Activated naive CD4-positive, alpha-beta T cell treated with Interleukin-2 at 50 U/mL for 16 hours (primary cell): ENCODE measurements at places on chromosomes 1 and 21.

DNA sequence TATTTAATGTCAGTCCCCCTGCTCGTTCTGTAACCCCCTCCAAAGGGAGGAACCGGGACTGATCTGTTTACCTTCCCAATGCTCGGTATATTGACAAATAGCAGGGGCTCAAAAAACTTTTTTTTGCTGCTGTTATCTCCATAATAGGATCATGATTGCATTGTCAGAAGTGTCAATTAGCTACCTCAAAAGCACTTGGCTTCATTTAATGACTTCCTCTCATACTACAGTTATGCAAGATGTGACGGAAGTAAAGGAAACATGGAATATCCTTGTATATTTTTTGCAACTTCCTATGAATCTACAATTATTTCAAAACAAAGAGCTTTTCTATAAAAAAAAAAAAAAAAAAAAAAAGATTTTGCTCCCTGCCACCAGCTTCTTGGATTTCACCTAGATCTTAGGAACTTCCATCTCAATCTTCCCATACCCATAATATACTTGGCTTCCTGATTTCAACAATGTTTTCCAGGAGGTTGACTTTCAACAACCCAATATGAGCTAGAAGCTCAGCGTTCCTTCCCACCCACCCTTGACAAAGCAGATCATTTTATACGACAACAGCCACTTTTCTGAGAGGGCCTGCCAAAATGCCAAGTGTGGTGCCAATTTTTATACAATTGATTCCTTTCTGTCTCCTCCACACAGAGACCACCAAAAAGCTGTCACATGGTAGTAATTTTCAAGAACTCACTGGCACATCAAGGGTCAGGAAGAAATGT lies 71.7 kb downstream of the SETD4 start:
- DNase-seq = no peak

- no peak for DNase-seq
Observed at GRCh38 chr1:46611691-46612221, 4.9 kb downstream of the MOB3C start.

DNA sequence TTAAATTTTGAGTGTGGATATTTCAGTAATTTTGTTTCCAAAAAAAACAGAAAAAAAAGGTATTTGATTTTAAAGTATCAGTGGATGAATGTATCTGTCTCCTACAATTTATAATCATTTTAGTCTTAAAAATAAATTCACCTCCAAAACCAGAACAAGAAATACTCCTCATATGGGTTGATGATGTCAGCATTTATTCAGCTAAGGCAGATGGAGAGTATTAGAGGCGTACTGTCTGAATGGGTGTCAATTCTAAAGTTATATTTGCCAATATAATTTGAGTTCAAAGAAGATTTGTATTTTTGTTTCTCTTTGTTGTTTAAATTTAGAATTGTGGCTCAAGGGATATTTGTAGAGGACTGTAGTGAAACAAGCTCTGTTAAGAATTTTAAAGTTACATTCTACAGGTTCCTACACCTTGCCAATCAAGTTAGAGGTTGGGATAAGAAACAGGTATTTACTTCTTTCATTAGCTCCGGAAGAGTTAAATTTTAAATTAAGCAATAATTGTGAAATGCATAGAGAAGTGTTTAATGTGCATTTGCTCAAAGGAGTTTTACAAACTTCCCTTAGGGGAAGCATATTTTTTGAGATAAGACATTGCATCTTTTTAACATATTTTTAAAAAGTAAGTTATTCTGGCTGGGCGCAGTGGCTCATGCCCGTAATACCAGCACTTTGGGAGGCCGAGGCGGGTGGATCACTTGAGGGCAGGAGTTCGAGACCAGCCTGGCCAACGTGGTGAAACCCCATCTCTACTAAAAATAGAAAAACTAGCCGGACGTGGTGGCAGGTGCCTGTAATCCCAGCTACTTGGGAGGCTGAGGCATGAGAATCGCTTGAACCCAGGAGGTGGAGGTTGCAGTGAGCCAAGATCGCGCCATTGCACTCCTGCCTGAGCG lies 1.2 kb downstream of the PLA2G4A start:
- no peak for DNase-seq

GRCh38 chr1:30371888-30372791 lies 351.2 kb downstream of the MATN1 start:
- no peak for DNase-seq

GRCh38 chr1:44585315-44585920 lies 88.9 kb downstream of the TMEM53 start:
- no peak for DNase-seq

- DNase-seq = peak; percentile 47
Observed at GRCh38 chr1:95116580-95117206, 462 bp upstream of the TLCD4 start.

GRCh38 chr1:236774926-236775325 lies 20.2 kb upstream of the MTR start:
- no peak for DNase-seq

- no peak for DNase-seq
Observed at GRCh38 chr21:44416193-44416592, 39.1 kb upstream of the LRRC3 start.

- no peak for DNase-seq
Observed at GRCh38 chr1:226575739-226576378, 27.3 kb downstream of the STUM start.

DNA sequence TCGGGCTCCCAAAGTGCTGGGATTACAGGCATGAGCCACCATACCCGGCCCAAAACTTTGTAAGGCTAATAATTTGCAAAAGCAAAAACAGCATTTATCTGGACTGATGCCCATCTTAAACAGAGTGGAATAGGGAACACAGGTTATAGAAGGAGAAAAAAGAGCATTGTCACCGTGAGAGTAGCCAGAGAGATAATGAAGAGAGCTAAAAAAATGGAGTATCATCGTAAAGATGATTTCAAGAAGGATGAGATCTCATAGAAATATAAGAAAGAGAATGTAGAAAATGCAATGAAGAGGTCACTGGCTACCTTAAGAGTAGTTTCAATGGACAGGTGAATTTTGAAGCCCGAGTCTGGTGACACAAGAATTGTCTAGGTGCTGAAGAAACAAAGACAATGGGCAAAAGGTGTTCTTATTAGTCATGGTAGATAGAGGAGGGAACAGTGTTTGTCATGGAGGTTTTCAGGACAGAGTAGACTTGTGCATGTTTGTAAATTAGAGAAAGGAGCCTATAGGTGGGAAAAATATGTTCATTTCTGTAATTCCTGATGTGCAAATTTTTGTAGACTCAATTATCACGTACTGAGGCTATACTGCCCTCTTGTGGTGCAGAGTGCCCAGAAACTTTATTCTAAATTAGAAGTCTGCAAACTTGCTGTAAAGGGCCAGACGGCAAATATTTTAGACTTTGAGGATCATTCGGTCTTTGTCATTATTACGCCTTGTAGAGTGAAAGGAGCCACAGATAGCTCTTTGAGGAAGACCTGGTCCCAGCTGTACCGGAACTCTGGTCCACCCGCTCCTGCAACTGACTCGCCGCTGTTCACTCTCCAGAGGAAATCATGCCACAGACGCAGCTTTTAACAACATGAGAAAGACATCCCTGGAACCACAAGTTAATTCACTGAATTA lies 8.1 kb upstream of the TMEM183A start:
- DNase-seq = peak; percentile 58

DNA sequence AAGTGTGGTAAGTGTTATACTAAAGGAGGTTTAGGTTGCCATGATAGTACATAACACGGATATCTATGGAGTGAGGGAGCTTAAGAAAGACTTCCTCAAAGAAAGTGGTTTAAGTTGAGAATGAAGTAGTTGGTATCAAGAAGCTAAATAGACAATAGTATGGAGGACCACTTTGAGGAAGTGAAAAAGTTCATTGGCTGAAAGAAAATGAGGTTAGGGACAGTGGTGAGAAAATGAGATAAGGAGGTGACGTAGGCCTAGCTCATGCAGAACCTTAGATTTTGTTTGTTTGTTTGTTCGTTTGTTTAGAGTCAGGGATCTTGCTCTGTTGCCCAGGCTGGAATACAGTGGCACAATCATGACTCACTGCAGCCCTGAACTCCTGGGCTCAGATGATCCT lies 72.2 kb upstream of the PPIH start:
- no peak for DNase-seq

GRCh38 chr1:13786541-13786940 lies 86.6 kb downstream of the PRDM2 start:
- no peak for DNase-seq

DNA sequence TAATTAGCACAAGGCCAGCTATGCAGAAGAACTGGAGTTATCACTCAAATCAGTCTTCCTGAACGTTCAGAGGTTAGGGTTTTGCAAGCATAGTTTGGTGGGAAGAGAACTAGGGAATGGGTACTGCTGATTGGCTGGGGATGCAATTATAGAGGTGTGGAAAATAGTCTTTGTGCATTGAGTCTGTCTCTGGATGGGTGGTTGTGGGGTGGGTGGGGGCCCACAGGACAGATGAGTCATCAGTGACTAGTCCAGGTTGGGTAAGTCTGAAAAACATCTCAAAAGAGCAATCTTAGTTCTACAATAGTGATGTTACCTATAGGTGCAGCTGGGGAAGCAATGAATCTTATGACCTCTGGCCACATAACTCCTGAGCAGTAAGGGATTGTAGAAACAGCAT lies 89.7 kb upstream of the HMCN1 start:
- no peak for DNase-seq

DNA sequence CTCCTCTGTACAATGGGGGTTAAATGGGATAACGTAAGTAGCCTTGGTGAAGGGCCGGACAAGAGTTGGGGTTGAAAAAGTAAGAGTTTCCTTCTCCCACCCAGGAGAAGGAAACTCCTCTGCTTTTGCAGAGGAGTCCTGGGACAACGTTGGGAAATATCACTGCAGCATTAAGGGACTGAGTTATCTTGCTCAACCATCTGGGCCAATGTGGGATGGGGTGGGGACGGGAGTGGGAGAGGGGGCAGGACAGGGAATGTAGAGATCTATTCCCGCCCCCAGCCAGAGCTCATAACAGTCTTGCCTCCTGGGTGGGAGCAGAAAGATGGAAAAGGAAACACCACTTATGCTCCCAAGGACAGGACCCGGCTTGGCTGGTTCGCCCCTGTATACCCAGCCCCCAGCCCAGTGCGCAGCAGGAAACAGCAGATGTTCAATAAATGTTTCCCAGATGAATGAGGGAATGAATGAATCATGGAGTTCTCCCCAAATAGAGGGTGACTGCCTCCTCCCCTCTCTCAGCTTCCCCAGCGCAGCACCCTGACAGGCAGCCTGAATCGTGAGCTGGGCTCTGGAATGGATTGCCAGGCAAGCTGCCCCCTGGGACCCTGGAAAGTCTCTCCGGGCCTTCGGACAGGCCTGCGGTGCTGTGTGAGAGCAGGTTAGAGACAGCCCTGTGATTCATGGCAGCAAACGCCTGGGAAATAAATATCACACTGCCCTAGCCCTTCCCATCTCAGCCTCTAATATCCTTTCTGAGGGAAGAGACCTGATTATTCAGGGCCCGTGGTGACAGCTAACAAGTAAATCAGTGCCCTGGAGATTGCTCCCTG lies 24.8 kb downstream of the FBXO2 start:
- DNase-seq = no peak

DNA sequence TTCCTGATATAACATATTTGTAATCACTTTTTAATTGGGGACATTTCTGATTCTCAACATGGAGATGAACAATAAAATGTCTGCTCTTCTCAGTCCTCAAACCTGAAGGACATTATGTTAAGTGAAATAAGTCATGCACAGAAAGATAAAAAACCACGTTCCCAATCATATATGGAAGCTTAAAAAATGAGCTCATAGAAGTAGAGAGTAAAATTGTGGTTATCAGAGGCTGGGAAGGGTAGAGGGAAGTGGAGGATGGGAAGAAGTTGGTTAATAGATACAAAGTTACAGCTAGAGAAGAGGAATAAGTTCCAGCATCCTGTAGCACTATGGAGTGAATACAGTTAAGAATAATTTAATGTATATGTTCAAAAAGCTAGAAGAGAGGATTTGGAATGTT lies 1.5 kb upstream of the CD48 start:
- DNase-seq = no peak

DNA sequence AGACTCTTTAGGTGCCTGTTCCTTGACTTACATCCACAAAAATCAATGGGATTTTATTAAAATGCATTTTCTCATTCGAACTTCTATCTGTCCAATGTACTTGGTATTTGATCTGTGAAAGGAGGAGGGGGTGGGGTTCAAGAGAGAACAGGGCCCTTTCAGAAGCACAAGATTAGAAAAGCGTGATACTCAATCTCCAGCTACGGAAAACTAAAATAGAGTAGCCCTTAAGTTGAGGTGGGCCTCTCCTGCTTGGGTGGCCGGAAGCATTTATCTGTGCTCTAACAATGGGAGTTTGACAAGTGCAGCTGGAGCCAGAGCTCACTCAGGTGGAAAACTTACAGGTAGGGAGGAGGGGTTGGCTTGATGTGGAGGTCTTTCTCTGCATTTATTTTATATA lies 462 bp upstream of the RXRG start:
- no peak for DNase-seq

DNA sequence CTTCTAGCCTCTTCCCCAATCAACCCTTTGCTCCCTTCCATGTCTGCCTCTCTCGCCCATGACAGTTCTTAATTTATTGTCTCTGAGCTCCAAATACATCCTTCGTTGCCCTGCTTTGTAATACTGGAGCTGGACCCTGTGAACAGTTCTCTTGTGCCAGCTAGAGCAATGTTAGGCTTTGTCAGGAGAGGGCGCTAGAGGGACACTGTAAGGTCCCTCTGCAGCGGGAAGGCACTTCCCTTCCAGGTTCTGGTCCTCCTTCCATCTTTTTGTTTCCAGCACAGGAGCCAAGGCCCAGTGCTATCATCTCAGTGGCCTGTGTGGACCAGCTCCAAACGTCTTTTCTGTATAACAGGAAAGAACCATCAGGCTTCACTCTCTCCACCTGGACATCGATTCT lies 95.9 kb downstream of the PTPRU start:
- no peak for DNase-seq

DNA sequence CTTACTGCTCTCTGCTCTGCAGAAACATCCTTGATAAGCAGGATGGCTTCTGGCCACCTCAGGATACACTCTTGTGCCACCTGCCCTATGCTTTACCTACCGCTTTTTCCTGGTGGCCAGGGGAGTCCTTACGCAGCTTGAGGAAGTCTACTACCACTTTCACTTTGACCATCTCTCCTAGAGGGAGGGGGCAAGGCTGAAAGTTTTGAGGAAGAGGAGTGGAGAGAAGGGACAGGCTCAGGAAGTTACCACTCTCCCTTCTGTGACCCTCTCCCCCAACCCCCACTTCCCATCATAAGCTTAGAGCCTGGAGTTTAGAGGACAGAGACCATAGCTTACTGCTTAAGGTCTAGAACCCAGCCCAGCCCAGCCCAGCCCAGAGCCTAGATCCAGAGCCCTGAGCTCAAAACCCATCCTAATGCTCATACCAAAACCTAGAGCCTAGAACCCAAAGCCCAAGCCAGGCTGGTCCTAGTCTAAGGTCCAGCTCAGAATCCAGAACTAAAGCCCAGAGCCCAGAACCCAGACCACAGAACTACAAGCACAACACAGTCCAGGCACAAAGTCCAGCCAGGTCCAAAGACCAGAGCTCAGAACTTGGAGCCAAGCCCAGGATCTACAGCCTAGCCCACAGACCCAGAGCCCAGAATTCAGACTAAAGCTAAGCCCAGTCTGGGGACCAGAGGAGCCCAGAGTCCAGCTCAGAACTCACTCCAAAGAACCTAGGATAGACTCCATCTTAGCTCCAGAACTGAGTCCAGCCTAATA lies 18.0 kb upstream of the MFSD2A start:
- DNase-seq = no peak

- no peak for DNase-seq
Observed at GRCh38 chr1:216523449-216524190, 100.4 kb upstream of the USH2A start.

- no peak for DNase-seq
Observed at GRCh38 chr1:22609291-22609690, 27.1 kb upstream of the C1QA start.
